EL (cell line): ENCODE measurements at places on chromosomes 7 and 10.

DNA sequence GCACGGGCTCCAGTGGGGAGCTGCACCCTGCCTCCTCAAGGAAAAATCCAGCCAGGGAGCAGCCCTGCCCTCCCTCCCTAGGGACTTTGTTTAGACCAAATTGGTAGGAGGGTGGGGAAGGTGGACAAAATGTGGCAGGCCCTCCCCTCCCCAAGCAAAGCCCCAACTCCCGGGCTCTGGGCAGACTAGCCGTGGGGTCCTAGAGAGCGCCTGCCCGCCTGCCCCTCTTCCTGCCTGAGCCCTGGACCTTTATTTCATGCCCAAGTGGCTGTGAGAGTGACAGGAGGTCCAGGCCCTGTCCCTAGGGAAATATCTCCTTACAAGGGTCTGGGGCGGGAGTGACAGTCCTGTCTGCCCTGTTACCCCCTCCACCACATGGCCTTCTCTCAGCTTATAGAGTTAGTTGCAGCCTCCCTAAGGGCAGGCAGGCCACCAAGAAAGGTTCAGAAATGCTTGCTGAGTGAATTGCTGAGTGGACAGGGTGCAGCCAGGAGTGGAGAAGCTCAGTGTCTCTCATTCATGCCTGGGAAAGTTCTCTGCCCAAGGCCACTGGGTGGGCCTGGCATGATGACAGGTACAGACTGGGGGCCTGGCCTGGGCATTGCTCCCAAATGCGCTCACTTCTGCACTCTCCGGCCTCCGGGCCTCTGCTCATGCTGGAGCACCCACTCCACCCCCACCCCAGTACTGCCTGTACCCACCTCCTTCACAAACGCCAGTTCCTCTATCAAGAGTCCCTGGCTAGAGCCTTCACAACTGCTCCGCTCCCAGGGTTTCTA lies 25.2 kb downstream of the DNAJB12 start:
- DNase-seq: no peak

- DNase-seq: no peak
Observed at GRCh38 chr10:5532307-5532605, 7.5 kb downstream of the CALML3 start.

GRCh38 chr7:116698930-116699721 lies 27.1 kb downstream of the MET start:
- DNase-seq: no peak

DNA sequence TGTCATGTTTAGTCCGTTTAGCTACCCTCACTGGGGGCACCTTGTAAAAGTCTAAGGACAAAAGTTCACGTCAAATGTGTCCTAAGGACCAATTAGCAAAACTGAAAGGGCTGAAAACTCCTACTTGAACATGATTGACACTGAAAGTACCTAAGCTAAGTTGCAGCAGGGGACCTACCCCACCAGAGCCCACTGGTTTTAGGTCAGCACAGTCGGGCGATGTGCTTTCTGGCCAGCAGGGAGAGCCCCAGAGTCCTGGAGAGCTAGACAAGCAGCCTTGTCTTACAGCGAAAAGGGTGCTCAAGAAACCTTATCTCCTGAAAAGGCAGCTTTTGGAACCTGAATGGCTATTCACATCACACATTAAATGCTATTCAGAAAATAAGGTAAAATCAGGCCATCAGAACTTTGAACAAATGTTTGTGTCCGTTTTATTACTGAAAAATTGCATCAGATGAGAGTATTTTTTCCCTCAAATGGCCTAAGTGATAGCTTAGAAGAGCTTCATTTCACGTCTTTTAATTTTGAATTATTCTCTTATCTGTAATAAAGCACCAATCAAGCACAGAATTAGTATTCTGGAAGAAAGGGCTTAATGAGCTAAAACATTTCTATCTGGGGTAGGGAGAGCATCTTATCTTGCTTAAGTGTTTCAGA lies 52.2 kb upstream of the MKI67 start:
- peak; percentile 34 for DNase-seq

GRCh38 chr7:155532792-155533119 lies 13.6 kb downstream of the CNPY1 start:
- no peak for DNase-seq

- DNase-seq: no peak
Observed at GRCh38 chr7:71753956-71754664, 622.2 kb downstream of the GALNT17 start.

DNA sequence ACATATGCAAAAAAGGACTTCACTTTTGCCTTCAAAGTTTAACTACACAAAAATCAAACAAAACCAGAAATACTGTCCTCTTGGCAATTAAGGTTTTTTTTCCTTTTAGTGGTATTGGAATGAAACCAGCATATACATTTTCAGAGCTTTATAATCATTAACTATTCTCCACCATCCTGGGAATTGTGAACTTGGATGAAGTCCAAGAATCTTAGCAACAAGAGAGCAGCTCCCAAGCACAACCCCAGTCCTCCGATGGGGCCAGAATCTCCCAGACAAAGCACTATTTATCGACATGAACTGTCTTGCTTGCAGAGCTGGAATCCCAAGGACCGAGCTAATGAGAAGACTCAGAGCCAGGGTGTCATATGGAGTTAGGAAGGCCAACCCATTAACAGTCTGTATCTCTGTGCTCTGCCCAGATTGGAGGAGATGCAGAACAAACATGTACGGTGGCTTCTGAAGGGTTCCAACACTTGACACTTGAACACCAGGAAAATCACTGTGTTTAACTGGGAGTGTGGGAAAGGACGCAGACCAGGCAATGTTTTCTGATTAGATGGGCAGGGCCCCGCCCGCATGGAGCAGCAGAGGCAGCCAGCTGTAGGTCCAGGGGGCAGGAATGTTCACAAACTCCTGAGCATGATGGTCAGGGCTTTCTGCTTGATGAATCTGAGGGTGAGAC lies 35.5 kb downstream of the PPP1R3C start:
- DNase-seq: no peak

DNA sequence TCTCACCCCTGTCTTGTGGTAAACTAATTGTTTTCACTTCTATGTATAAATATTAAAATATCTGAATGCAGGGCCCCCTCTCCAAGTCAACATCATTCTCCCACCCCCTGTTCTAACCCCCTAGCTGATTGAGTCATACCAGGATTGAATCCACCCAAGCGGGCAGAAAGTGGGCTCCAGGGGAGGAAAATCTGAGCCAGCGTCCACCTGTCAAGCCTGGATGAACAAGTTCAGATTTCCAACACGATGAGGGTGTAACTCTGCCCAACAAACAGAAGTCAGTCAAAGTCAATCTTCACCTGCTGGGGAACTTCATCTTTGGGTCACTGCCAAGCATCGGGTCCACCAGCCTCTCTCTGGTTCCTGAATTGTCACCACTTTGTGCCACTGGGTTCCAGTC lies 162.9 kb upstream of the CELF2 start:
- no peak for DNase-seq

- DNase-seq: no peak
Observed at GRCh38 chr10:9076066-9076465, 1021.6 kb downstream of the GATA3 start.

GRCh38 chr10:107415446-107415845 lies 250.9 kb upstream of the SORCS1 start:
- no peak for DNase-seq

DNA sequence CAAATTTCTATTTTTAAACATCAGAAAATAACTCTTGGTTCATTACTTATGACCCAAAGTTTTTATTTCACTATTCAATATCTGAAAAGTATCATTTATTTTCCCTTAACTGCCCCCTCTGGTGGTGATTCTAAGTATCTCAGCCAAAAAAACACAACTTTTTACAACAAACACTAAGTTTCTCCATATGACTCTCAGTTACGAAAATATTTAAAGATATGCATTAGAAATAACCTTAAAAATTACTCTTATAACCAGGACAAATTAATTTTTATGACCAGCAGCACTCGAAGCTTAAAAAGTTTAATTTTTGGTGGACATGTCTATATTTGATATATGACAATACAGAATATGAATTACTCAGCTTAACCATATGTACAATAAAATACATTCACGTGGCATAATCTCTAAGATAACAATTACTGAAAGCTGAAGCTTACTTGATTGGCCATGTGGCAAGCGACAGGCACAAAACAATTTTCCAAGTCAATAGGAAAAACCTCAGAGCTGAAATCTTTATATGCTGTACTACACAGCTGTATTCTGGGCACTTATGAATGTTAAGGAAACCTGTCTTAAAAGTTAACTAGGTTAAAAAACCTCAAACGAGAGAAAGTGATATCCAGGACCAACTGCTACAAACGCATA lies 2.3 kb downstream of the HNRNPA2B1 start:
- DNase-seq: peak; percentile 45

DNA sequence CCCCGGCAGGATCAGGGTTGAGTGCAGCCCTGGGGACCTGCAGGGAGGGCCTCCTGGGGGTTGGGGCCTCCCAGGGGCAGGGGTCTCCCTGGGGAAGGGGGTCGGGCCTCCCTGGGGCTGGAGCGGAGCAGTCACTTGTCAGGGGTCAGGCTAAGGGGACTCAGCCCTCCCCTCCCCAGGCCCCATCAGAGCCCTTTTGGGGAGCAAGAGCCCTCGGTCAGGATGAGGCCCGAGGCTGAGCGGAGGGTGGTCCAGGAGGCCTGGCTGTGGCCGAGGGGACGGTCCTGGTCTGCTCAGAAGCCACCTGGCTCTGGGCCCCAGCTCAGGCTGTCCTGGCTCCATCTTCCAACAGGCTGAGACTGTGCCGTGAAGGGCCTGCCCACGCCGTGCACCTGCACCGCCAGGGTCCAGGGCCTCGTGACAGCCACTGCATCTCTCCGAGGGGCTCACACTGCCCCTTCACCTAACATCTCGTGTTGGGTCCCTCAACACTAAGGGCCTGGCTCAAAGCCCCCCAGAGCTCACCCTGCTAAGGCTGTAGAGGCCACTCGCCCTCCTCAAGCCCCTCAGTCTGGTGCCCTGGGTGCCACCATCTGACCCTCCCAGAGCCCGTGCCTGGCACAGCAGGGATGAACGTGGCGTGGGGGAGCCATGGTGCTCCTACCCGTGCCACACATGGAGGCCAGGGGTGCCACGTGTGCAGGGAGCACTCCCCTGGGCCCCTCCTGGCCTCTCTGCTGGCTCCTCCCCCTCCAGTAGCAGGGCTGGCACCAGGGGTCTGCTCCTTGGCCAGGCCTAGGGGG lies 12.9 kb downstream of the BHLHA15 start:
- no peak for DNase-seq

DNA sequence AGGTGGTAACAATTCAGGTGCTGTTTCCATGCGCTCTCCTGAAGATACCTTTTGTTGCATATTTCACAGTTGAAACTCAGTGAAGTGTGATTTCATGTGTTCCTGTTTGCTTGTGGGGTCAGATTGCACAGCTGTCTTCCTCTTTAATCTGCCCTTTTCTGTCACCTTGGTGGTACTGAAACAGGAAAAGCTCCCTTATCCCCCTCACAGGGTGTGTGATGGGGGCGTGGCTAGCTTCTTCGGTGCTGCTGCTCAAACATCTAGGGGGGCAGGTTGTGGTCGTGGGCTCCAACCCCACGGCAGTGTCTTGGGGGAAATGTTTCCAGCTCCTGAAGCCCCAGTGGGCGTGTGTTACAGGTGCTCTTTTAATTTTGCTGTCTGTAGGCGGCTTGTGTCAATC lies 107.4 kb upstream of the KLF14 start:
- DNase-seq: no peak
